ENCODE measurements at places on chromosomes 4 and X. TPM values are rescaled to one million over a fixed set of nuclear protein-coding genes. Genes with fewer than 3 reads are reported as not detected.

GRCh38 chr4:21327976-21328700 lies 620.4 kb downstream of the KCNIP4 start:
- no peak for DNase-seq

GRCh38 chr4:4762300-4762699 lies 97.2 kb upstream of the MSX1 start:
- DNase-seq = no peak

DNA sequence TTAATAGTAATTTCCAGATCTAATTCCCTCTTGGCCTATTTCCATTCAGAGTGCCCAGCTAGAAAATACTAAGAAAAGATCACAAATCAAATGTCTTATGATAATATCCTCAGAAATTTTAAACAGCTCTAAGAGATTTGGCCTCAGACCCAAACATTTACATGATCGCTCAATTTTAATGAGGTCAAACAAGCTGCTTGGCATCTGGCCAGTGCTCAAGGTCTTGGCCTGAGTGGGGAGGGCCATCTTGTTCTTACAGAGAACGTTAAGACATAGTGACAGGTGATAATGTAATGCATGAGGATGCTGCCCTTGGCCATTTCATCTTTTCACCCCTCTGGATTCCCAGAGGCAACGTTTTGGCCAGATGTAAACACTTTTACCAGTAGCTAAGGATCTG lies 159.2 kb upstream of the SLC7A11 start:
- no peak for DNase-seq

GRCh38 chrX:42149765-42150164 lies 226.4 kb upstream of the CASK start:
- DNase-seq = peak; percentile 22

FAM193A gene
- polyA plus RNA-seq = 17.1 TPM

DNA sequence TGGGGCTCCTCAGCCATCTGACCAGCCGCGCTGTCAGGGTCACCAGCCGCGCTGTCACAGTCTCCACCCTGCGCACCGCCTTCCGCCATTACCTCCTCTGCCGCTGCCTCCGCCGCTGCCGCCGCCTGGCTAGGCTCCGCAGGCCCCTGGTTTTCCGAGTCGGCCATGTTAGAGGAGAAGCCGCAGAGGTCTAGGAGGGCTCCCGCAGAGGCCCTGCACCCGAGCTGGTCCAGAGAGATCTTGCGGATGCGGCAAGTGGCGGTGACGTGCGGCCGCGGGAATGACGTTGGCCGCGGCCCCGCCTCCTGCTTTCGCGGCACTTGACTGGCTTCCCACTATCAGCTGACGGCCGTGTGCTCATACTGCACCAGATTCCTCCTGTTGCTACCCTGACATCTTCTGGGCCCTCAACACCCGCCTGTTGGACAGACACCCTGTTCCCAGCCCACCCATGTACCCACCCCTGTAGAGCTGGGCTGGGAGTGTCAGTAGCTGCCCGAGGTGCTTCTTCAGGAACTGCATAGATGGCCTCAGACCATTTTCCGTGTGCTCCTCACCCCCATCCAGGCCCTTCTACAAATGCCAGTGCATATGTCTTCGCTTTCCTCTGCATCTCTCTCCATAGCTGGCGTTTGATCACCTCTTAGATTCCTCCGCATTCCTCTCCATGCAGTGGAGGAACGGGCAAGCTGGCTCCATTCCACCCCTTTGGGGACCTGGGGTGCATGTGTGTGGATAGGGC lies at the start of gene NAP1L5:
NAP1L5 (minus strand) TSS at position 242 of the 742 bp plus-strand sequence; CDS start at position 167, 75 bp downstream.
- no peak for DNase-seq

GRCh38 chr4:109315818-109316217 lies 13.4 kb upstream of the COL25A1 start:
- no peak for DNase-seq

DNA sequence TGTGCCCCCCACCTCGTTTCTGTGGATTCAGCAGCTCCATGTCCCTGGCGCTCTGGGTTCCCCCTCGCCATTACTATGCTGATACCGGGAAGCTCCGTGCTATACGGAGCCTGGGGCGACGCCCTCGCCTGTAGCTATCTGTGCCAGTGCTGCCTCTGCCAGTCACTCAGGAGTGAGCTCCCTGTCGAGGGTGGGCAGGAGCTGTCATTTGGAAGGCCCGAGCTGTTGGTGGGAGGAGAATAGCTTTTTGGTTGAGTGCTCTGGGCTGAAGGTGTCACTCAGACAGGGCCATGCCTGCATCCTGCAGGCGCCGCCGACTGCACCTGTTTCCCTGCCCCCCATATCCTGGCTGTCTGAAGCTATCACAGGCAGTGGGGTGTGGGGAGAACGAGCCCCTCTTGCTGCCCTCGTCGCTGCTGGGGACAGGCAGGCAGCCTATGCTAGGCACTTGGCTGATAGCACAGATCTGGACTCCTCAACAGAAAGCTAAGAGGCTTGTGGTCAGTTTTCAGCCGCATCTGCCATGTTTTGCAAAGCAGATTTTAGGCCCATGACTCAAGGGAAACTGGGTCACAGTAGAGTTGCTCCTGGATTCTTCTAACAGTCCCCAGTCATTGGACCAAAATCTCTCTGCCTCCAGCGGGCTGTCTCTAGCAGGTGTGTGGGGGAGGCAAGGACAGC lies 31.8 kb downstream of the CPLX1 start:
- DNase-seq = no peak

PGRMC2 gene
- 59.8 TPM for polyA plus RNA-seq

GRCh38 chr4:142447009-142447408 lies 399.1 kb downstream of the INPP4B start:
- no peak for DNase-seq

DNA sequence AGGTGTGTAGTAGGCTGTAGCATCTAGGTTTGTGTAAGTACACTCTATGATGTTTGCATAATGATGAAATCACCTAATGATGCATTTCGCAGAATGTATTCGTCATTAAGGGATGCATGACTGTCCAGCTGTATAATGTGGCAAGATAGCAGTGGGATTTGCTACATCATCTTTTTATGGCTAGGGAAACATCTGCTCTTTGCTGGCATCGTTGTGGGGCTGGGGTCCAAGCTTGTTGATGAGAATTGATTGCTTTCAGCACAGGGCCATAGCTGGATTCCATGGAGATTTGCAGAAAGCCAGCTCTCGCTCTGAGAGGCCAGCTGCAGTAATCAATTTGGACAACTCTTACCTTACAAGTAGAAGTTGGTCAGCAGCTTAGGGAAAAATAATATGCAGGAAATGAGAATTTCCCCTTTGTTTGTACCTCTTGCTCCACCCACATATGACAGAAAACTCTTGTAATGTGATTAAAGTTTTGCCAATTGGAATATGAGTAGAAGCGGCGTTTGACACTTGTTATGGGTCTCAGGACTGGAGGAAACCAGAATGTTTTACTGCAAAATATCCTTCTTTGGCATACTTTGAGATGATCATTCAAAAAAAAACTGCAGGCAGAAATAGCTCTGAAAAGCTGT lies 310.5 kb downstream of the RAPGEF2 start:
- peak; percentile 46 for DNase-seq

DCAF8L2 gene
- polyA plus RNA-seq = not detected

DNA sequence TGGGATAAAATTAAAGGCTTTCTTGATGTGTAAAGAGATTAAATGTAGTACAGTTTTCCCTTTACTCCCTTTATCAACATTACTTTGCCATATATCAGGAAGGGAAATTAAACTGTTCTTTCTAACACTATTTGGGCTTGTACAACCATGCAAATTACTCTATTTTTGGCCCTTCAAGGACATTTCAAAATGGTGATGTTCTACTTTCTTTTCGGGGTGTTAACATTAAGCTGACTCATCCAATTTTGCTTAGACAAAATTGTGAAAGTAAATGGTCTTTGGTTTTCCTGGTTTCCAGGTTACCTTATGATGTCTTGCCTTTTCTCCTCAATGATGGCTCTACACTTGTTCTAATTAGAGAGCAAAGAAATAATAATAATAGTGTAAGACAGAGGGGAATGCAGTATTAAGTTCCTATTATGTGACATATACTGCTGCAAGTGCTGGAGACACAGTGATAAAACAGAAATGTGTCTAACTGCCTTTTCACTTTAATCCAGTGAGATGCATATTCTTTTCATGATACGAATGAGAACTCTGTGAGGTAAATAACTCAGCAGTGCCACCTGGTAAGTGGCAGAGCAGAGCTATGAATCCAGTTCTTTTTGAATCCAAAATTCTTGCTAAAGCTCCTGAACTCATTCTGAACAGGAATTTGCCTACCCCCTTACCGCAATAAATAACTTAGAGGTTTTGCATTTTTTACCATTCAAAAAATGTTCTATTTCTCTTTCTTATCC lies 35.7 kb upstream of the PDE5A start:
- no peak for DNase-seq

NRK gene
- polyA plus RNA-seq = 189 TPM

UGT2B17 gene
- polyA plus RNA-seq = not detected

GRCh38 chr4:10741961-10742699 lies 57.6 kb upstream of the CLNK start:
- no peak for DNase-seq

- DNase-seq = no peak
Observed at GRCh38 chr4:123661080-123661737, 264.6 kb downstream of the SPRY1 start.

- no peak for DNase-seq
Observed at GRCh38 chrX:8433109-8434062, 31.2 kb upstream of the VCX3B start.

GAGE1 gene
- polyA plus RNA-seq = not detected

- no peak for DNase-seq
Observed at GRCh38 chrX:87397103-87397886, 120.3 kb upstream of the KLHL4 start.

GLUD2 gene
- polyA plus RNA-seq = 2.5 TPM
